Naive B cell (primary cell): ENCODE measurements at places on chromosomes 12 and 14. TPM values are rescaled to one million over a fixed set of nuclear protein-coding genes. Genes with fewer than 3 reads are reported as not detected.
A peak's percentile ranks its signal among the peaks of the same experiment; 100 is the strongest.

KLRC2 gene
- not detected for polyA plus RNA-seq

MCRS1 gene
- polyA plus RNA-seq: 54.5 TPM

GRCh38 chr12:4191642-4192041, 81.9 kb upstream of the CCND2 start:
- DNase-seq: no peak

DNA sequence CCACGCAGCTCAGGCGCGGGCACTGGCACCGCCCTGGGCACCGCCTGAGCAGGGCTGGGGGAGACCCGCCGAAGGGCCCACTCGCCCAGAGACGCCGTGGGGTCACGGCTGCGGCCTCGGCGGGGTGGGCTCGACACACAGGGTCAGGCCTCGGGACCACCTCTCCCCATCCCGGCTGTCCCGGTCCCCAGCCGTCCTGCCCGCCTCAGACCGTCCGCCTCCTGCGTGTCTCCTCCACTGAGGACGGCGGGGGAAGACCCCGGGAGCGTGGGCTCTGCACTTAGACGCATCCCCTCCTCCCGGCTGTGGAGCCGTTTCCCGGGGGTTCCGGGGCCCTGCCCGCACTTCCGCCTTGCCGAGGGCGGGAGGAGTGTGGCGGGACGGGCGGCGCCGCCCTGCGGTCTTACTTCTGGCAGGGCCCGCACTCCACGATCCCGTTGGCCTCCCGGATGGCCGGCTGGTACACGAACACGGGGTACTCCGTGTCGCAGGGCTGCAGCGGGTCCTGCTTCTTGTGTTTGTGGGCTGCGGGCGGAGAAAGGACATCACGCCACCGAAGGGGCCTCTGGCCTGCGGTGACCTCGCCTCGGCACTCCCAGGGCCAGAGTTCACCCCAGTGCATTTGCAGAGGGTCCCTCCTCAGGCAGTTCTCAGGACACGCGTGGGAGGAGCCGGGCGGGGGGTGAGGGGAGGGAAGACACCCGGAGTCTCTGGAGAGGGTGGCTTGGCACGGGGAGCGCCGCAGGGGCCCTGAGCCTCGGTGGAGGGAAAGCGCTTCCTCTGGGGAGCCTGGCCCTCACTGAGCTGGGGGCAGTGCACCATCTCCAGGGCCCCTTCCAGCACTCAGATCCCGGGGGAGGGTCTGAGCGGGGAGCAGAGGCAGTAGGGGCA, 23.1 kb upstream of the LRTM2 start:
- peak; percentile 41 for DNase-seq

VDR gene
- polyA plus RNA-seq: 0.44 TPM

NANOG gene
- not detected for polyA plus RNA-seq

OR10G2 gene
- not detected for polyA plus RNA-seq

LMO3 gene
- polyA plus RNA-seq: not detected

- peak; percentile 42 for DNase-seq
These were observed at the start of gene ASCL1 for GRCh38 chr12:102957339-102958050. Gene ASCL1, plus strand, starts transcription at chr12:102957674. Its CDS starts 571 bp downstream, at chr12:102958245.

GRCh38 chr14:32329146-32329545, at the start of gene AKAP6:
Gene AKAP6, plus strand, starts transcription at chr14:32329298. Its CDS starts 104,196 bp downstream, at chr14:32433494.
- DNase-seq: no peak

KLRD1 gene
- polyA plus RNA-seq: 1.7 TPM

- no peak for DNase-seq
These were observed 126.5 kb downstream of the NCOR2 start for GRCh38 chr12:124440841-124441381.

DNA sequence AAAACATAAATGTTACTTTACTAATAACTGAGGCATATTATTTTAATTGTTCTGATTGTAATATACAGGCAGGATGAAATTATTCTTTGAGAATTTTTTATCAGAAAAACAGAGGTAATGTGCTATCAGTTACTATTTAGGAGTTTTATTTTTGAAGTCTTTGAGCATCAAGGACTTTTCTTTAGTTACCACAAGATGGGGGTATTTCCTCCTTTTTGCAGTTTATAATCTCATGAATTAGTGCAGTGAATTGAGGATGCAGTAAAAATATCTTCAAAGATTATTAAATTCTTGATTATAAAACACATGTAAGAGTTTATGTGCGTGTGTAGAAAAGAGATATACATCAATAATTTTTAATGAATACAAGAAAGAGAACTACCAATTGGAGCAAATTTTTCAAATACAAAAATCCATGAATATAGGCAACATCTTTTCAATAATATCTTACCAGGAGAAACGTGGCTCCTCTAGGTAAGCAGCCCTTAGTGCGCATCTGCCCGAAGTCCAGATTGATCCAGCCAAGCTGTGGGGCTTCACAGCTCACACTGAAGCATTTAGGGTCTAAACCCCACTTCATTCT, 71.6 kb downstream of the ERGIC2 start:
- DNase-seq: no peak

DNA sequence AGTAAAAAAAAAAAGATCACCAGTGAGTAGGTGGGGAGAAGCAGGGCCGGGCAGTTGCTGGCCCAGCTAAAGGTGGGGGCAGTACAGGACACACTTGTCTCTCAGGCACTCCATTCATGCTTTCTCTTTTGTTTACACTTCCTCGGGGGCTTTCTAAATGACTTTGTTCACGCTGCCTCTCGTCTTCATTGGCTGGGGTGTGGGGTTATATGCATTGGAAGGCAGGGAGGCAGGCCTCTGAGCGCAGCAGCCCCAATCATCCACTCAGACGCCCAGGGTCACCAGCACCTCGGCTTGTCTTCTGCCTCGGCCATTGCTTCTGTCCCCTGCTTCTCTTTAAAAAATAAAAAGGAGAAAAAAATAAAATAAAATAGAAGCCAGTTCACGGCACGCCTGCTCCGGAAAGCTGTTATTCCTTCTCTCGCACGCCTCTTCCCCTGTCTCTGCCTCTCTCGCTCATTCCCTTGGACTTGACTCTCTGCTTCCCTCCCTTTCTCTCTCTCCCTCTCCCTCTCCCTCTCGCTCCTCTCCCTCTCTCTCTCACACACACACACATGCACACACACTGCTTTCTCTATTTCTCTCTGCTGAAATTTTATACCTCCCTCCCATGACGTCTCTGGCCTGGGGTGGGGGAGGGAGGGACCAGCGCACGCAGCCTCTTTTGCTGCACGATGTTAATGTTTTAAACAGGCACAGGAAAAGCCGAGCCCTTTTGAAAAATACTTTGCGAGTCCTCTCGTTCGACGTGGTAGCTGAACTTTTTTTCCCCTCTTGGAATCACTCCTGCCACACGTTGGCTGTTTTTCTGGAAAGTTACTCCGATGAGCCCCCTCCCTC, at the start of gene TGFB3:
Gene TGFB3 (minus strand): TSS at position 570 of the 840 bp plus-strand sequence. CDS start 1,102 bp downstream, outside the sequence.
- DNase-seq: peak; percentile 52

DNA sequence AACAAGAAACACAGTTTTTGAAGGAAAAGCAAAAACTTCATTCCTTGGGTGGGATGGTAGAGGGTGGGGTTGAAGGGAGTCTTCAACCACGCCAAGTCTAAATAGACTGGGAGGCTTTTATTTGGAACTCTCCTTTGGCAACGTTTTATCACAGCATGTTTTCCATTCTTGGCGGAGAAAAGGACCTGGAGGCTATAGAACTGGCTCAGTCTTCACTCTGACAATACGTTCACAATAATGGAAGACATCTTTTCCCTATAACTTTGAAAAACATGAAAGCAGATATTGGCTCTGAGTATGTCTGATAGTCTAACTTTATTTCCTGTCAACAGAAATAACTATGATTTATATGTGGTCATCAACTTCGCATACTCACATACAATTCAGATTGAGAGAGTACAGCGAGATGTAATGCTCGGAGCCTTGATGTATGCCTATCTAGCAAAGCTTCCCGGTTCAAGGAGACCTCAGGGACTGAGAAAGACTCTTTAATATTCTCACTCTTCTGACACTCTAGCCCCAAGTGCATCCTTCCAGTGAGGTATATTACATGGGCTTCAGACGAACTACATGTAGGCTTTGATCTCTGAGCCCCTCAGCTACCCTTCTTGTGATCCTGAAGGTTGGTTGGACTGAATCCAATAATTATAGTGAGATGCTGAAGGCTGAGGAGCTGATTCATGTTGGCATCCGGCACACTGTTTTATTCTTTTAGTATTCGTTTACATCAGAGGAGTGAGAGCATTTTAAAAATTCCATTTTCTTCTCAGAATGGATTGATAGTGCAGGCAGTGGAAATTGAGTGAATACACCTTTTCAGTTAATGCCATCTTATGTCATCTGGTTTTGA, 14.0 kb downstream of the TMEM30B start:
- no peak for DNase-seq
